NCI-H524 treated with DMSO at 0.1 percent for 48 hours (cell line): ENCODE measurements at places on chromosomes 13 and 19.
A peak's percentile ranks its signal among the peaks of the same experiment; 100 is the strongest.

DNA sequence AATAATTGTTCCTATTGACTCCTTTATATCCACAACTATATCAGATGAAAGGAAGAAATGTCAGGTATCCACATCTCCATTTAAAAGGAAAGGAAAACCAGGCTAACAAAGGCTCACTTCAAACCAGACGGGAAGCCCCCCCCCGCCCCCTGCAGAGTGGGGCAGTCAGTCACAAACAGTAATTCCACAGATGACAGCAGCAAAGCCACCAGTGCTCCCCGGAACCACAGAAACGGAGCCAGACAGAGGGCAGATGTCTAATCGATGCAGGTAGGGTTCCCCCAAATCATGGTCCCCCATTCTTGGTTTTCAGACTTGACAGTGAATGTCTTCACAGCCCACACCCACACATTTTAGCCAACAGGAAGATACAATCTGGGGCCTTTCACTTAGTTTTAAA is 100.8 kb downstream of the STK24 start:
- DNase-seq, result no peak

GRCh38 chr13:49844181-49844580 is 51.7 kb upstream of the KPNA3 start:
- DNase-seq, result no peak

GRCh38 chr13:113421673-113422270 is 31.5 kb downstream of the ADPRHL1 start:
- DNase-seq, result no peak

- no peak for DNase-seq
Observed at GRCh38 chr19:2089727-2090053, 6.4 kb downstream of the MOB3A start.

- DNase-seq, result no peak
Observed at GRCh38 chr19:661427-662196, 1.4 kb downstream of the RNF126 start.

DNA sequence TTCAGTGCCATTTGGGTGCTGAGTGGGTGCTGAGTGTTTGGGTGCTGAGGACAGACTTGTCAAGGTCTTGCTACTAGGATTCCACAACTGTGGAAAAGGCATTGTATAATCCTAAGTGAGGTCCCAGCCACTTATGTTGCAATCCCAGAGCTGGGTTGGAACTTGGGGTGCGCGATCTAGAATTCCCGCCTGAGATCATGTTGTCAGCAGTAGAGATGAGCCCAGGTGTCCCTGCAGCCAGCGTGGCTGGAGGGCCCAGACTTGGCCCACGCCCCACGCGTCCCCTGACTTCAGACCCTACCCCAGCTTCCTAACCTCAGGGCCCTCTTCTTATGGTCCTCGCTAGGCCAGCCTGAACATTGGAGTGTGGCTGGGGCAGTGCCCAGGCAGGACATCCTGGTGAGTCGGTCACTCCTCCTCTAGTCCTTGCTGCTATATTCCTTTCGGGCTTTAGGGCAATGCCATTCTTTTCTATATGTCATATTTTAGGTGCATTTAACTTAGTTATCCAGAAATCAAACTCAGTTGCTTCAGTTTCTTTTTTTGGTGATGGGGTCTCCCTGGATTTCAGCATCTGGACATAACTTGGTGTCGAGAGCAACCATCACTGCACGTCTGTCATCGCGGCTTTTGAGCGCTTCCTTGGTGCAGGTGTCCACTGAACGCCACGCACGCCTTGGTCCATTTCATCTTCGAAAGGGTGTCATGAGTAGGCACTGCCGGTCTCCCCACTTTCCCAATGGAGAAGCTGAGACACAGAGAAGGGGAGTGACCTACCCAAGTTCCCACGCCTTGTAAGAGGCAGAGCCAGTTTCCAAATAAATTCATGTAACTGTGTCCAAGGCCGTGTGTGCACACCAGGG is 46.4 kb upstream of the F7 start:
- DNase-seq, result no peak

DNA sequence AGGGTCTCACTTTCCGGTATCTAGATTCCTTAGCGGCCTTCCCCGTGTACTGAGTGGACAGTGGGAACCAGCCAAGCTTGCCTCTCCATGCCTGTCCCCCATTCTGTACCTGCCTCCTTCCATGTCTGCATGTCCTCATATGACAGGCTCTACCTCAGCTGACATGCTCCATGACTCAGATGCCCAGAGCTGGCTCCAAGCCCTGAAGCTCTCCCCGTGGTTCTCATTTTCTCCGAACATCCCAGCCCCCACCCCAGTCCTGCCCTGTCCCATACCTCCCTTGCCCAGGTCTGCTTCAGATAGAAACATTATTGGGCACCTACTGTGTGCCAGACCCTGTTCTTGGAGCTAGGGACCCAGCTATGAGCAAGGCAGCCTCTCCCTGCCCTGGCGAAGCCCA is 17.1 kb upstream of the SHFL start:
- DNase-seq, result no peak

DNA sequence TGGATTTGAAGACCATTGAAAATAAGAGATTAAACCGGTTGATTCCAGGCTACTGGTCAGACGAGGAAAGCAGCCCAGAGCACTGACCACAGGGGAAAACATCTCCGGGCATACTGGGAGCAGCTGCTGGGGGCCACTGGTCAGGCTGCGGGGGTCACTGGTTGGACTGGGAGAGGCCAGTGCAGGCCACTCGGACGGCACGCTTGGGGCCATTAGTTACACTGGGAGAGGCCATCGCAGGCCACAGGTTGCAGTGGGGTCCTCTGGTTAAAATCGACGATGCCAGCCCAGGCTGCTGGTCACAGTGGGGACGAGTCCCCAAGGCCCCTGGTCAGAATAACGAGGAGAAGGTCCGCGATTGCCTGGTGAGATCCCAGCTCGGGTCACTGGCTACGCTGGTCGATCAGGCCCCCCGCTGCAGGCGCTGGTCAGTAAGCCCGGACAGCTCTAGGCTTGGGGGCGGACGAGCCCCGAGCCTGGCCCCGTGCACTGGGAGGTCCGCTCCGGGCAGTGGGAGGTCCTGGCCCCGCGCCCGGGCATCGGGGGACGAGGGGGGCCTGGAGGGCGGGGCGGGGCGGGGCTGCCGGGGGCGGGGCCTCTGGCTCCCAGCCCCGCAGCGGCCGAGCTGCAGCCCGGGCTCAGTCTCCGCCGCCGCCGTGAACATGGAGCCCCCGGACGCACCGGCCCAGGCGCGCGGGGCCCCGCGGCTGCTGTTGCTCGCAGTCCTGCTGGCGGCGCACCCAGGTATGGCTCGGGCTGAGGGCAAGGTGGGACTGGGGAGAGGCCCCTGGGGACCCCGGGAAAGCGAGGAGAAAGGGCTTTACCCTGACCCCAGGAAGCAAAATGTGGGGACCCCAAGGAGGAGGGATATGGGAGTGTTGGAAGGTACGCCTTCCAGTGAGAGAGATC is at the start of gene BCAM:
Gene BCAM, plus strand, starts transcription at position 641 of the 909 bp plus-strand sequence. Its CDS starts 22 bp downstream, at position 663.
- no peak for DNase-seq

DNA sequence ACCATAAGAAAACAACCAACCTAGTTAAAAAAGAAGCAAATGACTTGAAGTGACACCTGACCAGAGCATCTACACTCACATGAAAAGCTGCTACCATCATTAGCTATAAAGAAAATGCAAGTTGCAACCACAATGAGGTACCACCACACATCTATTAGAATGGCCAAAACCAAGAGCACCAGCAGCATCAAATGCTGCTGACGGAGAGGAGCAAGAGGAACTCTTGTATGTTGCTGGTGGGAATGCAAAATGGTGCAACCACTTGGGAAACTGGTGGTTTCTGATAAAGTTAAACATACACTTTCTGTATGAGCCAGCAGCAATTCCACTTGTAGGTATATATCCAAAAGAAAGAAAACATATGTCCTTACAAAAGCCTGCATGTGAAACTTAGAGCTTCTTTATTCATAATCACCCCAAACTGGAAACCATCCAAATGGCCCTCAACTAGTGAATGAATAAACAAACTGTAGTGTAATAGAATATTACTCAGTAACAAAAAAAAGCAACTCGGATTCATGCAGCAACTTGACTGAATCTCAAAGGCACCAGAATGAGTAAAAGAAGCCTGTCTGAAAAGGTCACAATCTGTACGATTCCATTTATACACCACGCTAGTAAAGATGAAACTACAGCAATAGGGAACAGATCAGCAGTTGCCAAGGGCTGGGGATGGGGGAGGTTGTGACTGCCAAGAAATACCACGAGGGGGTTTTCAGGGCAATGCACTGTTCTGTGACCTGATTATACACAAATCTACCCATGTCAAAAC is 60.9 kb upstream of the RANBP3 start:
- no peak for DNase-seq

- no peak for DNase-seq
Observed at GRCh38 chr13:21698817-21699679, 28.2 kb downstream of the FGF9 start.

- no peak for DNase-seq
Observed at GRCh38 chr19:42568006-42568405, 26.7 kb downstream of the CEACAM8 start.

GRCh38 chr13:49343255-49343654 is 95.5 kb downstream of the CDADC1 start:
- DNase-seq, result no peak

DNA sequence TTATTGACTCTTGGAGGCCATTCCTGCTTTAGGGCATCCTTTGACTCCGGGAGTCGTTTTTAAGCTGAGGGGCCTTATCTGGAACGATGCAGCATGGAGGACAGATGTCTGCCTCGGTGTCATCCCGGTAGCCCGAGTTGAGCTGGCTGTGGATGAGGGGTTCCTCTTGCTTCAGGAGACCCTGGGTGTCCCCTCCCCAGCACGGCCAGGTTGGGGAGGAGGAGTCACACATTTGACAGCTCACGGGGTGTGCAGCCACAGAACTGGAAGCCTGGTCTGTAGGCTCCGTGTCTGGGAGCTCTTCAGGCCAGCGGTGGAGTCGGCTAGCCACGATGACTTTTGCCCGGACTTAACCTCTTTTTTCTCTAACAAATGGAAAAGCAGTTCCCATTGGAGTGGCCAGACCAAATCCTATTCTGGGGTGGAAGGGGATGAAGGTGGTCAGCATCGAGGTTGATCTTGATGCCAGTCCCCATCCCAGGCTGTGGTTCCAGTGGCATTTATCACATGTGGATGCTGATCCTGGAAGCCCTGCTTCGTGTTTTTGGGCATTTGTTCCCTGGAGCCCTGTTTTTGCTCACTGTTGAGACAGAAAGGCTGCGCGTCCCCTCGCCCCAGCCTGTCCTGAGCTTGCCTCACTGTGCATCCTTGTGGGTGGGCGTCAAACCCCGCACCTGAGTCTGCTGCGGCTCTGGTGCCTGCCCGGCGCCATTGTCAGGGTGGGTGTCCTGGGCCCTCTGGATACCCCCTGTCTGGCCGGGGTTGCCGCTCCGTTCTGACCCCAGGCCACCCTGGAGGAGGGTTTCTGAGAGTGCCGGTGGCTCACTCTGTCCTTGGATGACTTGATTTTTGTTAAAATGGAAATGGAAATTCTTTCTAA is 12.0 kb downstream of the TFDP1 start:
- DNase-seq, result no peak

DNA sequence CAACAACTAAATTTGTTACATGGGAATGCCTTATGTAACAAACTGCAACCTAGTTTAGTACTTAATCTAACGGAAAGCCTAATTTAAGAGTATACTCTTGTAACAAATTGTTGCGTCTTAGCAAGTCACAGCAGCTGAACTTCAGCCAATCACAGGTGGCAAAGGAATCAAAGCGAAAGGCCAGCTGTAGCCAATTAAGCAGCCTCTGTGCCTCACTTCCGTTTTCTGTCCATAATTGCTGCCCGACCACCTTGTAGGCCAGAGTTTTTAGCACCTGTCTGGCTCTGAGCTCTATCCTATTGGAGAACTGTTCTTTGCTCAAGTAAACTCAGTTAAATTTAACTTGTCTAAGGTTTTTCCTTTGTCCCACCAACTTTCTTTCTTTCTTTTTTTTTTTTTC is 18.1 kb upstream of the HSPH1 start:
- no peak for DNase-seq

GRCh38 chr19:9531933-9532332 is 6.5 kb downstream of the ZNF426 start:
- DNase-seq, result no peak

DNA sequence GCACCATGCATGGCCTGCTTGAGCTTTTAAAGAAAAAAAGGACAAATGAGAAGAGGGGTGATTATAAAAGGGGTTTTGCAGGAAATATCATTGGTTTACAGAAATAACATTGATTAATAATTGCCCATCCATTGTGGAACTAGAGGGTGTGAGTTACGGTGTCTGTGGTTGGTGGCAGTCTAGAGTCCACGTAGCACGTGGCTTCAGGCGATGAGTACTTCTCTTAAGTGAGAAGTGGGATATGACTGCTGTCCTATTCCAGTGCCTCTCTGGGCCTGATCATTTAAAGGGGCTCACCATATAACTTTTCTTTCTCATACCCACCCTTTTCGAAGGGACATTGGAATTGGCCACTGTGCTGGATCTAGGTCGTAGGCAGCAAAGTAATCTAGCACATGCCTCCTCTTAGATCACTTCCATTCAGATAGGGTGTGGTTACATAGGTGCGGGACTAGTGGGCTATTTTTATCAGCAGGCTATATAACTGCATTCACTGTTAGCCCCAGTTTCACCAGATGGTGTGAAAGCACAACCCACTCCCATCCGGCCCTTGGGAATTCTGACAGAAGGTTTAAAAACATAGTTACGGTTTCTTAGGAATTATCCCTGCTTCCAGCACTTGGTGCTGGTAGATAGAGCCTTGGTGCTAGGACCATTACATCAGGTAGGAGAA is 19.9 kb downstream of the PPP5C start:
- DNase-seq, result peak; percentile 53

DNA sequence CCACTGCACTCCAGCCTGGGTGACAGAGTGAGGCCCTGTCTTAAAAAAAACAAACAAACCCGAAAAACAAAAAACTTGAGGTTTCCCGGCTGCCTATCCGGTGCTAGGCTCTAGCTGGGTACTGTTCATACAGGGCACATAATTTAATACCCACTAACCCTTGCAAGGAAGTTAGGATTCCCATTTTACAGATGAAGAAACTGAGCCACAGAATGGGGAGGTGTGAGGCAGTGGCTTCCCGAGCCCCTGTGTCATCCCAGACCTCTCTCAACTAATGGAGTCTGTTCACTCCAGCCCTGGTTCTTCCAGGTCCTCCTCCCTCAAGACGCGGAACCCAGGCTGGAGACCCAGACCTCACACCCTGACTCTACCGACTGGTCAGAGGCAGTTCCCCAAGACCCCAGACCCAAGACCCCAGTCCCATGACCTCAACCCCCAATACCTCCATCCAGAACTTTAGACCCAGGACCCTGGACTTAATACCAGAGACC is 576 bp downstream of the APBA3 start:
- DNase-seq, result no peak

- DNase-seq, result no peak
Observed at GRCh38 chr13:111468037-111468959, 147.9 kb downstream of the TEX29 start.

DNA sequence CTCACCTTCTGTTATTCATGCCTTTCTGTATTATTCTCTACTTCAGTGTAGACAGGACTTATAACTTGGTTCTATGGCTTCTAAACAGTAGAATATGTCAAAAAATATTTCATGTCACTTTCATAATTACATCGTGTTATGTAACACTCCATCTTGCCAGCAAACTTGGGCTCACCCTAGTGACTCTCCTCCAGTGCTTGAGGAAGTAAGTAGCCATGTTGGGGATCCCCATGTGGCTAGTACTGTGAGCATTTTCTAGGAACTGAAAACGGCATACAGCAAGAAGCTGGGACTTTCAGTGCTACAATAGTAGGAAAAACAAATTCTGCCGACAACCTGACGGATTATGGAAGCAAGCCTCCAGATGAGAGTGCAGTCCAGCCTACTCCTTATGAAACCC is 495.6 kb downstream of the SLITRK6 start:
- DNase-seq, result no peak

- no peak for DNase-seq
Observed at GRCh38 chr19:55097864-55098715, 19.3 kb downstream of the PPP1R12C start.
